CD4-positive, CD25-positive, alpha-beta regulatory T cell (primary cell): ENCODE measurements at places on chromosomes 12 and 14.

DNA sequence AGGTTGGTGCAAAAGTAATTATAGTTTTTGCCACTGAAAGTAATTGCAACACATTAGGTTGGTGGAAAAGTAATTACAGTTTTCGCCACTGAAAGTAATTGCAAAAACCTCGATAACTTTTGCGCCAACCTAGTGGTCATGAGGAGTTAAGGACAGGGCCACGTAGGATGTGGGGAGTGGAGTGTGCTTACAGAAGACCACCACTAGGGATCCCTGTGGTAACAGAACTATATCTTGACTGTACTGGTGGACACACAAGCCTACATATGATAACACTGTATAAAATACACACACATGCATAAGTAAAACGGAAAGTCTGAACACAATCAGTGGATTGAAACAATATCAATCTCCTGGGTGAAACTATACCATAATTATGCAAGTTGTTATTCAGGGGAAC is 187.4 kb upstream of the ABCD2 start:
- no peak for DNase-seq

GRCh38 chr12:115260762-115261675 is 577.0 kb upstream of the TBX3 start:
- DNase-seq = no peak

DNA sequence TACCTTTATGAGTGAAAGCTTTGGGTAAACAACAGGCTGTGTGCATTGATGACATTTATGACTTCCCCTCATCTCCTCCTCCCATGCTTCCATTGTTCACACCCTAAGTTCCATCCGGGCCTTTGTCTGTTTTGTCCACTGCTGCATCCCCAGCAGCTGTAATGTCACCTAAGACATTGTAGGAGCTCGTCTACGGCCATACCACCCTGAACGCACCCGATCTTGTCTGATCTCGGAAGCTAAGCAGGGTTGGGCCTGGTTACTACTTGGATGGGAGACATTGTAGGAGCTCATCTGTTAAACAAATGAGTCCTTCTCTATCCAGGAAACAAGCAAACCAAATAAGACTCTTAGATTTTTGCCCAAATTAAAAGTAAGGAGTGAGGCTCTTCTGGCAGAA is 40.4 kb upstream of the SYCP3 start:
- DNase-seq = no peak

DNA sequence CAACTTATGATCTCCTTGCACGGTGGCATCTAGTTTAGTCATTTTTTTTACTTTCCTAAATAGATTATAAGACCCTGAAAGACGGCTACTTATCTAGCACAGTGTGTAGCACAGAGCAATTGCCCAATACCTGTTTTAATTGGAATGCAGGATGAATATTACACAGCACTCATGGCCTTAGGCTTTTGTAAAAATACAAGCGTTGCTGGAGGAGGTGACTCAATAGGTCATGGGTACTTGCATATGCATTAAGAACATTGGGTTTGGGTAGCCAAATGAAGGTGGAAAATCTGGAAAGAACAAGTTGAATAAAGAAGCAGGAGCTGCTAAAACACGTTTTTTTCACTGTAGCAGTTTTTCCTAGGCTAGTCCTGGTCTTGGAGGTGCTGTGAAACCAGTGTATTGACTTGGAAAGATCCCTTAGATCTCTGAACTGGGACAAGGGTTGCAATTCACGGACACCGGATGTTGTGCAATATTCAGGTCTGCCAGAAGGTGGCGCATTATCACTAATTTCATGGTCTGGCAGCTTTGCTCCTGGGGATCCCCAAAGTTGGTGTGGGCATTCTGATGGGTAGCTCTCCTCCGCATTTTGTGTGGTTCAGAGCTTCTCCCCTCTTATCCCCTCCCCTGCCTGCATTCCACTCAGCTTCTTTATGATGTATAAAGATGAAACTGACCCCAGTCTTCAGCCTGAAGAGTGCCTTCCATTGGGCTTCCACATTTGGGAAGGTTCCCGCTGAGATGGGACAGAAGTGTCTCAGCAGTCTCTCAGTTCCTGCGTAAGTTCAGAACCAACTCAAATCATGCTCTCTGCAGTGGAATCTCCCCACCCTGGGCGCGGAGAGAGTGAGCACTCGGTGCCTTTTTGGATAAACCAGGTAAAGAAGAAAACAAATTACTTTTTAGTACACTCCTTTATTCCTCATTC is 278.3 kb downstream of the NRXN3 start:
- DNase-seq = no peak
